Epithelial cell of esophagus (primary cell): ENCODE measurements at places on chromosomes 12 and 14.

GRCh38 chr12:127550271-127550670 lies 716.7 kb upstream of the TMEM132C start:
- DNase-seq: peak; percentile 20

DNA sequence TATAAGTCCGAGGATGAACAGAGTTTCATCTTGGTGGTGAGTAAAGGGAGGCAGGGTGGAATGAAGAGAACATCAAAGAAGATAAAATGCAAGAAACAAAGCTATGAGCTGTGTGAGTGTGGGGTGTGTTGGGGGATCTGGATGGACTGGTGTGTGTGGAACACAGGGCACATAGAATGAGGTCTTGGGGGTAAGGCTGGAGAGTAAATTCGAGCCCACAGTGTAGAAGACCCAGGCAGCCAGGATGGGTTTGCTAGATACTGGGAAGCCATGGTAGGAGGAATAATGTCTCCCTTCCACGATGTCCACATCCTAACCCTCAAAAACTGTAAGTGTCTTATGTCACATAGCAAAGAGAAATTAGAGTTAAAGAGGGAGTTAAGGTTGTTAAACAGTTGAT lies 6.8 kb downstream of the KCNMB4 start:
- no peak for DNase-seq

DNA sequence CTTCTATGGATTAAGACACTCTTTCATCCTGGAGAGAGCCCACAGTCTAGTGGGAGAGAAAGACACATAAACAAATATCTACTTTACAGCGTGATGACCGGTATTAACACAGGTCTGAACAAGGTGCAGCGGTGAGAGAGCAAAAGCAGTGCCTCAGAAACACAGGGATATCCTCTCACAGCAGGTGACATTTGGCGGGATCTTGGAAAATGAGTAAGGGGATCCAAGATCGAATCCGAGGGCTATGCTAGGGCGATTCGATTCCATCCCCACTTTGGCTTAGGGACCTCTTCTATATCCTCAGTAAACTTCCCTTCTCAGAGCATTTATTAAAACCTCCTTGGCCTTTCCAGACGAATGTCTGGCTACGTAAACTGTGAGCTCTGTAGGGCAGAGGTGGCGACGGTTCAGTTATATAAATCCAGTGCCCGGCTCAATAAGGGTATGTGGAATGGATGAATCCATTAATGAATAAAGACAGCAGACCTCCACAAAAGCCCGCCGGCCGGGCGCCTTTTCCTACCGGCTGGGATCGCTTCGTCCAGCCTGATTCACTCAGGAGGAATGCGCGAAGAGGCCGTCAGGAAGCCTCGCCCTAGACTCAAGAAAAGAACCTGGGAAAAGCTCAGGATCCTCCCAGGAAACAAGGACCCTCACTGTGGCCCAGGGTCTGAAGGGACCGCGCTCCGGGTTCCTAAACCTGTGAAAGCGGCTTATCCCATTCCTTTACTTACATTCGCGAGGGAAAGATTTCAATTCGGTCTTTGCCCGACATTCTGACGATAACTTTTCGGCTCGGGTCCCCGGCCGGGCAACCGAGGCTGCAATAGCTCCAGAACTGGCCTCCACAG lies 455 bp downstream of the ATP6V1D start:
- peak; percentile 71 for DNase-seq

GRCh38 chr12:77064896-77065360 lies 441 bp downstream of the E2F7 start:
- DNase-seq: no peak

DNA sequence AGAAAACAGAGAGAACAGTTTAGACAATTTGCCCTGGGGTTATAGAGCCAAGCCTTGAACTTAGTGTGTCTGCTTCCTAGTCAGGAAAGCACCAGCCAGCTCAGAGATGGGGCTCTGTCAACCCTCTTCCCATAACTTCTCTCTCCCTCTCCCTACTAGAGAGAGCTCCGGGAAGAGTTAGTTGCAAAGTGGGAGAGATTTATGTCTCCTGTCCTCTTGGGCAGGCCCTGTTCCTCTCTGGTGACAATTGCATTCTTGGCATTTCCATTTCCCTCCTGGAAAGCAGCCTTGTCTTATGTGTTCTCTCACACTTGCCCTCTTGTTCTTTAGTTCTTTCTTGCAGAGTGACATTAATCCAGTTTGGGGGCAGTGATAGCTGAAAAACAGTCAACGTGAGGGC lies 42.1 kb upstream of the TUNAR start:
- no peak for DNase-seq

- DNase-seq: peak; percentile 10
Observed at GRCh38 chr12:29023436-29024076, 125.5 kb upstream of the FAR2 start.

GRCh38 chr14:93735206-93735605 lies 53.1 kb downstream of the PRIMA1 start:
- no peak for DNase-seq

DNA sequence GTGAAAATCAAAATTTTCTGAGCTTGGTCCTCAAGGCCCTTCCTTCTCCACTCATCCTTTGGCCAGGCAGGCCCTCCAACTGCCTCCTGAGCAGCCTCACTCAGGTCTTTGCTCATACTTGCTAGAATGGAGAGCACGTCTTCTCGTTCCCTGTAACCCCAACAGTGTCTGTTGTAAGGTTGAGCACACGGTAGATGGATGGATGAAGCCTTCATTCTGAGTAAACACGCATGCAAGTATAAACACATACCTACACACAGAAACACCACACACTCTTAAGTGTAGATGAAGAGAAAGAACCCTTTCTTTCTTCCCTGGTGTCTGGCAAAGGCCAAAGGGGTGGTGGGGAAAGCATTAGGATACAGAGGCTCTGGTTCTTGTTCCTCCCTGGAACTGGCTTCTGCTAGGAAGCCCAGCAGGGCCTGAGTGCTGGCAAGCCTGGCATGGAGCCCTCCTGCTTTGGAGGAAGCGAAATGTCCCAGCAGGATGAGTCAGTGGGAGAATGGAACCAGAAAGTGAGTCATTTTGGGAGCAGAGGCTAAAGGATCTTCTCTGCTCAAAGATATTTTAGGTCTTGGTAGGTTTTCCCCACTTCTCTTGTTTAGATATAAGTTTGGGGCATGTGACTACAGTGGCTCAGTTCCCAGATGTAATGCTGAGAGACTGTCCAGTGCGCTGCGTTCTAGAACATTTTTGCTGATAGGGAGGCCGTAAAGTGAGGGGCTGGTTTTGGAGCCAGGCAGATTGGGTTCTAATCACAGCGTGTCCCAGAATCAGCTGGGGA lies 127.4 kb downstream of the CACNA1C start:
- peak; percentile 27 for DNase-seq

DNA sequence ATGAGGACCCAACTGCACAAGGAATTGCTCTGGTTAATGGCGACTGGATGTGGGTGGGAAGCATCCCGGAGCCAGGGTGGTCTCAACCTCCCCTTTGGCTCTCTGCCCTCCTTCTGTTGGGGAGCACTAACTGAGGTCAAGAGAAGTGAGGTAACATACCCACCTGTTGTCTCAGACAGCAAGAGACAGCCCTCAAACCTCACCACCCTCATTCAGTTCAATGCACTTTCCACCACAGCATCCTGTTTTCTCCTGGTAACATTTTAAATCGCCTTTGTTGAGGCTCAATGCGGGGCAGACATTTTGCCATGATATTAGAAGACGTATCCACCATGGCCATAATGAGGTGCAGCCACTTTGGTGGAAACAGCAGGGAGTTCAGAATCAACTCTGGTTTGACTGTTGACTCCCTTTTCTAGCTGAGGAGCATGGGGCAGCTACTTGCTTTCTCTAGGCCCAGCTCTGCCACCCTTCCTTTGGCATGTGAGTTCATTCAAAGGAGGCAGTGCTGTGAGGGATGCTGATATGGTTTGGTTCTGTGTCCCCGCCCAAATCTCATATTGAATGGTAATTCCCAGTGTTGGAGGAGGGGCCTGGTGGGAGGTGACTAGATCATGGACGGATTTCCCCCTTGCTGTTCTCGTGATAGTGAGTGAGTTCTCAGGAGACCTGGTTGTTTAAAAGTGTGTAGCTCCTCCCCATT lies 338.6 kb downstream of the PCNX1 start:
- no peak for DNase-seq

DNA sequence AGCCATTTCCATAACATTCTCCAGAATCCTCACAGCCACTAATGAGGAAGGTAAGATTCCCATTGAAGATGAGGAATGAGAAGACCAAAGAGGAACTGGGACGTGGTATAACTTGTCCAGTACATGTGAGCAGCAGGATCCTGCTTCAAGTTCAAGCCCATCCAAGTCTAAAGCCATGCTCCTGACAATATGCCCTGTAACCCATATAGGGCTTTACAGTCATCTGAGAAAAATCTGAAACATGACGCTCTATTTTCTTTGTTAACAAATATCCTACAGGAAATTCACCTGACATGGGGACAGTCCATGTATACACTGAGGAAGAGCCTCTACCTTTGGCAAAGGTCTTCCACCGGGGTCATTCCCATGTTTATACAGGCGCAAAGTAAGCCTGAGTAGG lies 3.1 kb upstream of the ACTR6 start:
- peak; percentile 92 for DNase-seq

GRCh38 chr12:100359822-100360221 lies 2.9 kb downstream of the SLC17A8 start:
- peak; percentile 53 for DNase-seq

- DNase-seq: no peak
Observed at GRCh38 chr12:131033486-131033885, 79.8 kb downstream of the ADGRD1 start.

GRCh38 chr12:52530366-52530765 lies 10.2 kb upstream of the KRT5 start:
- no peak for DNase-seq

DNA sequence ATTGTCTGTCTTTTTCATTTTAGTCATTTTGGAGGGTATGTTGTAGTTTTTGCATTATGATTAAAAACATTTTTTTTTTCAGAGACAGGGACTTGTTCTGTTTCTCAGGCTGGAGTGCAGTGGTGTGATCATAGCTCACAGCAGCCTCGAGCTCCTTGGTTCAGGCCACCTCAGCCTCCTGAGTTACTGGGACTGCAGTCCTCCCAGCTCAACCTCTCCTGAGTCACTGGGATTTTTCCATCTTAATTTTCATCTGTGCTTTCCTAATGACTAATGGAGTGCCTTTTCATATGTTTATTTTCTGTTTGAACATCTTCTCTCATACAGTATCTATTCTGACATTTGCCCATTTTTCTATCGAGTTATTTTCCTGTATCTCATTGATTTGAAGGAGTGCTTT lies 52.6 kb downstream of the DYRK2 start:
- peak; percentile 57 for DNase-seq

DNA sequence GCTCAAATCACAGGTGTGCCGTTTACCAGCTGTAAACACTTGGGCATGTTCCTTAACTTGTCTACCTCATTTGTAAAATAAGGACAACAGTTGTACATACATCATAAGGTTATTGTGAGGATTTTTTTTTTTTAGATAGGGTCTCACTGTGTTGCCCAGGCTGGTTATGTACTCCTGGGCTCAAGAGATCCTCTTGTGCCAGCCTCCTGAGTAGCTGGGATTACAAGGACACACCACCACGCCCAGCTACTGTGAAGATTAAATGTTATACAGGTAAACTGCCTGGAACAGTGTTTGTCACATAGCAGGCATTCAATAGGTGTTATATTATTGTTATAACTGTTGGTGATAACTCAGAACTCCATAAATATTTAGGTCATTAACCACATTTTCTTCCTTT lies 12.7 kb downstream of the TMED10 start:
- DNase-seq: no peak

DNA sequence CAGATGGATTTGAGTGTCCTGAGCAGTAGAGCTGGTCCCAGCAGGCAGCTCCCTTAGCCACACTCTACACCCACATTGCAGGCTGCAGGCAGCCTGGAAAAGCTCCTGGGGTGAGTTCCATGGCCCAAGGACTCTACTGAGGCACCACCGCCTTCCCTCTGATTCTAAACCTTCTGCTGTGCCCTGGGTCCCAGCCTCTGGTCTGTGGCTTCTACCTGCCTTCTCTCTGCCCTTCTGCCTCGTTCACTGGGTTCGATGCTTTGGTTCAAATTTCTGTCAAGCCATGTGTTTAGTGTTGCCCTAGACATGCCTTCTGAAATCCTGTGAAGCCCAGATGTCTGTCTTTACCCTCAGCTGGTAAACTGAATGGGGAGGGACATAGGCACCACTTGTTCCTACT lies 1.5 kb upstream of the FGF6 start:
- no peak for DNase-seq

DNA sequence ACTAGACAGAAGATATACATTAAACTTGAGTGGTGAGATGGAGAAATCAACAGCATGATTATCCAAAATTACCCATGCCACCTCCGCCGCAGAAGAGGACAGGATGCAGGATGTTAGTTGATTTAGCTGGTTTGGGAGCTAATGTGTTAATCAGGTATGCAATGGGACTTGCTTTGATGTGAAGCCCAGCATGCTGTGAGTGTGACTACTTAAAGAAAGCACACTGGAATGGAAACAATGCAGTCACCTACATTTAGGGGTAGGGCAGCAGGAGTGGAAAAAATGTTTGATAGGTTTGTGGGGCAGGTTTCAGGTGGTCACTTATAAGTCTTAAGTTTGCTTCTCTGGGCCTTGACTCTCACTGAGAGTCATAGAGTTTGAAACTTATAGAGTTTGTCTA lies 170.0 kb upstream of the DAAM1 start:
- no peak for DNase-seq

DNA sequence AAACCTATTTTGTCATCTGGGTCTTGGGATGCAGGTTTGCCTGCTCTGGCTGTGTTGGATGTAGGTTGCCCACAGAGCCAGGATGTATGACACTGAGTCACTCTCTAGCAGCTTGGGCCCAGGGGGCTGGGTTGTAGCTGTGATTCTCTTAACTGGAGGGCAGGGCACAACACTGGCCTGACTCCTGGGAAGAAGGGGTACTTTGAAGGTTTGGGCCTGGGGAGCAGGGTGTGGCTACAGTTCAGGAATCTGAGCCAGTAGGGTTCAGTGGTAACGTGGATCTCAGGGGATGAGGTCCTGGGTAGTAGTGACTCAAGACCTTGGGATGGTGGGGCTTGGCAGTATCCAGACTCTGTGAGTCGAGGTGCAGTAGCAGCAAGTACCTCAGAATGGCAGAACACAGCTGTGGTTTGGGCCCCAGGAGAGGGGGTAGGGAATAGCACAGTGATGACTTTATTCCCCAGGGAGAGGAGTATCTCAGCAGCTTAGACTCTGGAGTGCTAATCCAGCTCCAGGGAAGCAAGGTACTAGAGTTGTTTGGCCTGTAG lies 25.7 kb downstream of the TBC1D15 start:
- DNase-seq: peak; percentile 54

- DNase-seq: peak; percentile 9
Observed at GRCh38 chr12:128829861-128830504, 6.2 kb upstream of the SLC15A4 start.

GRCh38 chr12:57735952-57736740 lies 2.4 kb downstream of the AGAP2 start:
- DNase-seq: no peak
